ENCODE measurements at places on chromosomes 11 and 22. TPM values are rescaled to one million over a fixed set of nuclear protein-coding genes. Genes with fewer than 3 reads are reported as not detected.
A peak's percentile ranks its signal among the peaks of the same experiment; 100 is the strongest.

DNA sequence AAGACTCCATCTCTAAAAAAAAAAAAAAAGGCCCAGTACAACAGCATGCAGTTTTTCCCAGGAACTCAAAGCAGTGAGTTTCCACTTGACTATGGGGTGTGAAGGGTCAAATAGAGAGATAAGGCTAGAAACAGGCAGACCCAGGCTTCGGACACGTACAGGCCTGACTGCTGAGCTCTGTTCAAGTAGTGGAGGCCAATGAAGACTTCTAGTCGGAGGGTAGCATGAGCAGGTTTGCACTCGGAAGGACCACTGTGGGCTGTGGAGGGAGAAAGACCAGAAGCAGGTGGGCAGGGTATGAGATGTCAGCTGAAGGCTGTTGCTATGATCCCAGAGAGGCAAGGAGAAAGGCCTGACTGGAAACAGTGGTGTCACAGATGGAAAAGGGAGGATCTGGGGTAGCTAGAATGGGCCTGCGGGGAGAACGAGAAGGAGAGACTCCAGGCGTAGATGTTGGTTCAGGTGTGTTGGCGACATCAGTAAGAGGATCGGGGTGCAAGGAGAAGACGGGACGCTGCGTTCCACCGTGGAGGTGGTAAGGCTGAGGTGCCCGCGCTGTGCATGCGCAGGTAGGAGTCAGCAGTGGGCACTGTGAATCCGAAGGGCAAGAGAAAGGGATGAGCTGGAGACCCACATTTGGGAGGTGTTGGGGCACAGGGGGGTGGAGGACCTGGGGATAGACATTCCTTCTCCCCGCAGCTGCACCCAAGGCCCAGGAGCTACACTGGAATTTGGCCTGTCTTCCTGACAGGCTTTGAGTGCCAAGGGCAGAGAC, 49.4 kb upstream of the RAB1B start:
- H3K27me3 ChIP-seq: no peaks in the 10 kb centered on the region
- DNase-seq: peak; percentile 3
- peaks cover 14% of the 10 kb centered on the region for H3K4me1 ChIP-seq
- H3K36me3 ChIP-seq: peaks cover 32% of the 10 kb centered on the region
- H3K4me3 ChIP-seq: no peak overlapping the region
- peak overlapping the region; percentile 7 for H3K27ac ChIP-seq

GRCh38 chr22:33561149-33561807, 359.0 kb downstream of the LARGE1 start:
- H3K4me3 ChIP-seq: no peak overlapping the region
- H3K36me3 ChIP-seq: no peaks in the 10 kb centered on the region
- no peak overlapping the region for H3K27ac ChIP-seq
- no peaks in the 10 kb centered on the region for H3K27me3 ChIP-seq
- H3K4me1 ChIP-seq: no peaks in the 10 kb centered on the region

- peaks cover 2% of the 10 kb centered on the region for H3K4me1 ChIP-seq
- no peak overlapping the region for H3K27ac ChIP-seq
- no peak for DNase-seq
These were observed 34.6 kb downstream of the APOL5 start for GRCh38 chr22:35752006-35752862.

- H3K27me3 ChIP-seq: peaks cover 67% of the 10 kb centered on the region
- DNase-seq: no peak
- no peak overlapping the region for H3K4me3 ChIP-seq
- H3K27ac ChIP-seq: no peak overlapping the region
- H3K36me3 ChIP-seq: no peaks in the 10 kb centered on the region
- peaks cover 21% of the 10 kb centered on the region for H3K4me1 ChIP-seq
These were observed 6.0 kb upstream of the LMO2 start for GRCh38 chr11:33897761-33898375.

GRCh38 chr11:120789391-120789790, 234.5 kb upstream of the TBCEL start:
- no peak overlapping the region for H3K27ac ChIP-seq
- no peaks in the 10 kb centered on the region for H3K4me1 ChIP-seq
- peaks cover 6% of the 10 kb centered on the region for H3K27me3 ChIP-seq
- no peak for DNase-seq
- H3K36me3 ChIP-seq: no peaks in the 10 kb centered on the region
- H3K4me3 ChIP-seq: no peak overlapping the region

GRCh38 chr11:44357711-44358110, 47.8 kb upstream of the ALX4 start:
- H3K4me3 ChIP-seq: no peak overlapping the region
- DNase-seq: no peak
- no peaks in the 10 kb centered on the region for H3K4me1 ChIP-seq

DNA sequence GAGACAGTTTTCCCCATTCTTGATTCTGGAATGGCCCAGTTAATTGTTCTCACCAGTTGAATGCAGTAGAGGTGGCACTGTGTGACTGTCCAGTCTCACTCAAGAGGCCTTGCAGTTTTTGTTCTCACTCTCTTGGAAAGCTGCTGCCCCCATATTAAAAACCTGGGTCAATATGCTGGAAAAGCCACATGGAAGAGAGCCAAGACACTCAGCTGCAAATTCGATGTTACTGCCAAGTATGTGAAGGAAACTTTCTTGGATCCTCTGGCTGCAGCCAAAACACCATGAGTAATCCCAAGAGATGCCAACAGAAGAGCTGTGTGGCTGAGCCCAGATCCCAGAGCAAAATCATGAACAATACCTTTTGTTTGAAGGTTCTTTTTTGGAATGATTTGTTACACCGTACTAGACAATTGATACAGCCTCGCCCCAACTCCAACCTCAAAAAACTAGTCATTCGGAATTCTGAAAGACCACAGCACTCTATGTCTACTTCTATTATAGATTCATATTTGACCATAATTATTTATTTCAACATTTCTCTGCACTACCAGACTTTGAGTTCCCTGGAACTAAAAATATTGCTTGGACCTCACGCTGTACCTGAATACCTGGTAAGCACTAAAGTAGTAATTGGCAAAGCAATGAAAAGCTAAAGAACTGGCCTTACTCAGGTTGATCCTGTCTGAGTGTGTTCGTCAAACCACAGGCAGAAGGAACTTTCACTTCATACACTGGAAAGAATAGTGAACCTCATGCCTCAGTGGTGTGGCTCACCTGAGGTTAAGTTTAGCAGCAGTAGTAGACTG, 378.8 kb downstream of the ETS1 start:
- H3K4me1 ChIP-seq: peaks cover 5% of the 10 kb centered on the region
- no peaks in the 10 kb centered on the region for H3K27me3 ChIP-seq
- no peak overlapping the region for H3K4me3 ChIP-seq

DNA sequence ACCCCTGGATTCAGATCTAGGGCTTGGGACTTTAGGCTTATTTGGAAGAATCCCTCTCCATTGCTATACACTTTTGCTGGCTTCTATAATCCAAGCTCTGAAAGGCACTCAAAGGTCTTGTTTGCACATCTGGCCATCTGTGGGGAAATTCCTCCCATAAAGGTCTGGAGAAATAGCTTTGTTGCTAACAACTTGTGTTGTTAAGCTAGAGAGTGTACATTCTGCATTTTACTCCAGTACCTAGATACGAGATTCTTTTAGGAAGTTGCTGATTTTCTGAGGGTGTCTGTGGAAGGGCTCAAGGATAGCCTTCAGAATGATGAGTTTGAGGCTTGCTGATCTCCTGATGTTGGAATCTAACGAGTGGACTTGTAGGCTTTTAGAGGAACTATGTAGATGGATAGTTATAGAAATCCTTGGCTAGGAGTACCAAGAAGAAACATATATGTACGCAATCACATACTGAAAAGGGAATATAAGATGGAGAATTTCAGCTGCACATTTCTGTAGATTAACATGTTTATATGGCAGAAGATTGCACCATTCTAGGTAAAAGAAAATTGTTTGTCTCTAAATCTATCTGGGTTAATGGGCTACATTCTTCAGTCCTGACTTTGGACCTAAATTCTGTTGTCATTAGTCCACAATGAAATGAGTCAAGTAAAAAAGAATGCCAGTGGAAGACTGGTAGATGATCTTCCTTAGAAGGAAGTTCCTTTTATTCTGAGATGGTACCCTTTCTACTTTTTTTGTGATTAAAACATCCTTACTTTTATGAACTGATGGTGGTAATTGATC, 51.0 kb downstream of the UBASH3B start:
- H3K27me3 ChIP-seq: no peaks in the 10 kb centered on the region
- no peak overlapping the region for H3K27ac ChIP-seq
- no peak overlapping the region for H3K4me3 ChIP-seq
- no peak for DNase-seq
- H3K36me3 ChIP-seq: no peaks in the 10 kb centered on the region

DNA sequence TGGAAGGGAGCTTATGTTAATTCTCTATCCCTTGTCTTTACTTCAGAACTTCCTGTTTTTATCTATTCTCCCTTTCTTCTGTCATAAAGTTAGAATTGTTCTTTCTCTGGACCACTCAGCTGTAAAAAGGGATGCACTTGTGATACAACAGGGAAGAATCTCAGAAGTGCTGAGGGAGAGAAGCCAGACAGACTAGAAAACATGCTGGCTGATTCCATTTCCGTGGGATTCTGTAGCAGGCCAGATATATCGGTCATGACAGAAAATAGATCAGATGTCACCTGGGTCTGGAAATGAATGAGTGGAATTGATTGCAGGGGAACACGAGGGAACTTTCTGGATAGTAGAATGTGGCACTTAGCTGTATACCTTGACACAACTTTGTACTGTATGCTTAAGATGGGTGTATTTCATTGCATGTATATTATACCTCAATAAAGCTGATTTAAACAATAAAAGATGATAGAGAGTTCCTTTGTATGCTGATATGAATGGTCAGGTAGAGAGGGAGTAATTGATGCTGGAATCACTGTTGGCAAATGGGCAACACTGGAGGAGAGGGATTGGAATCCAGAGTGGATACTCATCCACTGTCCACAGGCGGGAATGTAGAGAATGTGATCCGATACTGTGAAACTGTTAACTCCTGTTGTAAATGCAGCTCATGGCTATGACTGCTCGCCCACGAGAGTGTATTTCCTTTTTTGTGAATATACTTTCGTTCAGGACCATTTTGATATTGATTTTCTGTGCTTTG, 59.6 kb downstream of the ATXN10 start:
- H3K27me3 ChIP-seq: no peaks in the 10 kb centered on the region
- no peak for DNase-seq
- peaks cover 12% of the 10 kb centered on the region for H3K36me3 ChIP-seq
- H3K27ac ChIP-seq: no peak overlapping the region
- peaks cover 15% of the 10 kb centered on the region for H3K4me1 ChIP-seq

DNA sequence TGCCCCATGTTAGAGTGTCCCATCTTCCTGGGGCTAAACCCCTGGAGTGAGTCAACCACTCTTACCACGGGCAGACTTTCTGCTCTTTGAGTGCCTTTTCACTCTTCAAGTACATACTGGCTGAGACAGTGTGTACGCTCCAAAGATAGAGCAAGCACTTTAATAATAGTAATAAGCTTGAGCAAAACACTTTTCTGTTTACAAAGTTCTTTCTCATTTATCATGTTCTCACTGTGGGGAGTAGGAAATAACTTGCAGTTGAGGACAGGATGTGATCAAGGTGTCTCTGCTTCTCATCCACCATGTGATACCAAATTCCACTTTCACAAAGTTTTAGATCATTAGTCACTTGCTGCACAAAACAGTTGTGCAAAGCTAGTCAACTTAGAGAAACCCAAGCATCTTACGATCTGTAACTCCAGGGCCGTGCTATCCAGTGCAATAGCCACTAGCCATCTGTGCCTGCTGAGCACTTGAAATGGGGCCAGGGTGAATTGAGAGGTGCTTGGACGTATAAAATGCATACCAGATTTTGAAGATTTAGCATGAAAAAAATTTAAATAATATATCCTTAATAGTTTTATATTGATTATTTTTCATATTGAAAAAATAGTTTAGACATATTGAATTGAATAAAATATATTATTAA, 135.3 kb downstream of the KIF18A start:
- no peak overlapping the region for H3K27ac ChIP-seq
- no peaks in the 10 kb centered on the region for H3K27me3 ChIP-seq
- no peak for DNase-seq
- no peaks in the 10 kb centered on the region for H3K4me1 ChIP-seq
- no peak overlapping the region for H3K4me3 ChIP-seq

GRCh38 chr22:47575291-47575690, 812.8 kb downstream of the TBC1D22A start:
- H3K4me3 ChIP-seq: no peak overlapping the region
- DNase-seq: no peak
- H3K4me1 ChIP-seq: no peaks in the 10 kb centered on the region
- peaks cover 3% of the 10 kb centered on the region for H3K27me3 ChIP-seq

DNA sequence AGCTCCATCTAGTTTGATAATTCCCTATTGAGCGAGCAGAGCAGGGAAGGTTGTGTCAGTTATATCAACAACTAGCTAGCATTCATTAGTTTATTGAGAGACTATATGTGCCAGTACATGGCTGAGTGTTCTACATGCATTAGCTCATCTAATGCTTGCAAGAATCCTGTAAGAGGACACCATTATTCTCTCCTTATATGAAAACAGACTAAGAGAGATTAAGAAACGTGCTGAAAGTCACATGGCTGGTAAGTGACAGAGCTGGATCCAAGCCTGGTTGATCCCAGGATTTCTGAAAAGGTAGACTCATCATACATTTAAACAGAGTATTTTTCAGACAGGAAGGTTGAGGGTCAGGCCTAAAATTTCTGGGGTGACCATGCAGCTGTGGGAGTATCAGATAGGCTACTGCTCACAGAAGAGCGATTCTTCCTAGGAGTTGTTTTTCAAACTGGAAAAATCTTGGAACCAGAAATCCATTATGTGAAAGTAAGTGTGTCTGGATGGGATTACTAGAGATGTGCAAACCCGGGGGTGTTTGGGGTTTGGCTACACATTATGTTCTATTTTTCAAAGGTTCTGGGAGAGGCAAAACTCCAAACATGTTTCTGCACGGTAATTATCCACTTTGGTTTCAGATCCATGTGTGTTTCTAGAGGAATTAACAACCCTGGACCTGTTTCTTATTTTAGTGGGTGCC, 213.3 kb downstream of the FAM76B start:
- H3K4me1 ChIP-seq: peaks cover 13% of the 10 kb centered on the region
- no peaks in the 10 kb centered on the region for H3K27me3 ChIP-seq

DNA sequence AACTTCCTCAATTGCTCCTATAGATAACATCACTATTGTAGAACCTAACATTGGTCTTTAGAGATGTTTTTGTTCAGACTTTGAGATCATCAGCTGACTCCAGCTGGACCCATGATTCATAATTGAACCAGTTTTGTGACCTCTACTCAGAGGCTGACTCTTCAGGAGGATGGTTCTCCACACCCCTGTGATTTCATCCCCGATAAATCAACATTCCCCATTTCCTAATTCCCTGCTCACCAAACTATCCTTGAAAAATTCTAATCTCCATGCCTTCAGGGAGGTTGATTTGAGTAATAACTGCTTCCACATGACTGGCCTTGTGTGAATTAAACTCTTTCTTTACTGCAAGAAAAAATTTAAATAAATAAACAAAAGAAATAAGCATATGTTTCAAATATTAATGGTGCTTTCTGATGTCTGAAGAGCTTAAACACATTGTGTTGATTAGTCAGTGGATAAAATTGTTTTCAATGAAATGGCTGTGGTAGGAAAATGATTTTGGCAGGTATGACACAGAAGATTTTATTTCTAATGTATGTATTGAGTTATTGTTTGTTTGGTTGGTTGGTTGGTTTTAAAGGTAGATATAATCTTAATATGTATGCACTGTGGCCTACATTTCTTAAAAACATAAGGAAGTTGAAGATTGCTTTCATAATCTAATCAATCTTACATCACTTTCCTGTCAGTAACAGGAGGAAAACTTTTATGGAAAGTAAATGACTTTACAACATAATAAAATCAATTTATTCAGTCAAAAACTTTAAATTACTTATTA, 427.9 kb upstream of the CCDC179 start:
- H3K27ac ChIP-seq: no peak overlapping the region
- H3K4me1 ChIP-seq: no peaks in the 10 kb centered on the region
- H3K36me3 ChIP-seq: no peaks in the 10 kb centered on the region

Gene TALDO1
- 296 TPM for total RNA-seq

Gene HRAS
- 42.0 TPM for total RNA-seq

Gene CD3G
- total RNA-seq: 137 TPM

Gene MMP3
- not detected for total RNA-seq

Gene CCDC87
- 0.12 TPM for total RNA-seq

Gene GAL3ST1
- total RNA-seq: not detected

Gene MPPED1
- not detected for total RNA-seq
